ENCODE measurements at places on chromosomes 16 and 17.

DNA sequence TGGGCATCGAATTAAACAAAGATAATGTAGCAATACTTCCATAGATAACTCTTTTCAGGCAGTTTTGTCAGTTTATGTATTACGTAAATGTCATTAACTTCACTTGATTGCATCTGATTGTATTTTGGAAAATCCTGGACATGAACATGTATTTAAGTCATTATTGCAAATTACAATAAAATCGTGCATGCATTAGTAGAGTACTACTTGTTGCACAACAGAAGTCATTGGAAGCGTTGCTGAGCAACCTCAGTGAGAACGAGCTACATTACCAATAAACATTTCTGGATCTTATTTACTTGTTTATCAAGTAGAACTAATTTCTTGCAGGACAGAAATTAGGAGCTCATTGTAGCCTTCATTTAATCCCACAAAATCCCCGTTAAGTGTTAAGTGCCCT is 6.6 kb downstream of the UNK start:
- DNase-seq: no peak

- DNase-seq: no peak
Observed at GRCh38 chr16:25035494-25036405, 20.6 kb upstream of the ARHGAP17 start.

- peak; percentile 76 for DNase-seq
Observed at GRCh38 chr17:44623070-44623725, 33.1 kb upstream of the MEIOC start.

- no peak for DNase-seq
Observed at GRCh38 chr16:30406795-30407101, 658 bp upstream of the ZNF771 start.

DNA sequence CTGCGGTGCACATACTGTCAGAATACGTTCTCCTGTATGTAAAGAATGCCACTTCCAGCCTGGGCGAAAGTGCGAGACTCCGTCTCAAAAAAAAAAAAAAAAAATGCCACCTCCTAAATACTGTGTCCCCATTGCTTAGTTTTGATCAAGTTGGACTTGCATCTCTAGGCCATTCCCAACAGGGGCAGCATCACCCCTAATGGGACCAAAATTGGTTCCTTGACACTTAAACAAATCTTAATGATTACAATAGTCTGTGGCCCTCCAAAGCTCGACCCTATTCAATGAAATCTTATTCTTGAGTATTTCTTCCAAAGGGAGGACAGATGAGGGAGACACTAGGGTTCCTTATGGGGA is 154.7 kb upstream of the PLCG2 start:
- DNase-seq: no peak

DNA sequence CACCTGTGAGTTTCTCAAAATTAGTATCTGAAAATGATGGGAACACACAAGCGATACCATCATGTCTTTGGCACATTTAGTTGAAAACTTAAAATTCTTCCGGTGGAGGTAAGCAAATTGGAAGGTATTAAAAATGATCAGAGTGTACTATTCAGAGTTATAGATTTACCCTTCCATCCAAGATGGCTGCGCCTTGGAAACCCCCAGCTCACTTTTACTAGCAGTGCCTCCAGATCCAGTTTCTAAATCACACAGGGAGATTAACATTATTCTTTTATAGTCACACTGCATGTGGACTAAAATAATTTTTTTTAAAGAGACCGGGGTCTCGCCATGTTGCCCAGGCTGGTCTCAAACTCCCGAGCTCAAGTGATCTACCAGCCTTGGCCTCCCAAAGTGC is 15.0 kb downstream of the PITPNC1 start:
- no peak for DNase-seq

DNA sequence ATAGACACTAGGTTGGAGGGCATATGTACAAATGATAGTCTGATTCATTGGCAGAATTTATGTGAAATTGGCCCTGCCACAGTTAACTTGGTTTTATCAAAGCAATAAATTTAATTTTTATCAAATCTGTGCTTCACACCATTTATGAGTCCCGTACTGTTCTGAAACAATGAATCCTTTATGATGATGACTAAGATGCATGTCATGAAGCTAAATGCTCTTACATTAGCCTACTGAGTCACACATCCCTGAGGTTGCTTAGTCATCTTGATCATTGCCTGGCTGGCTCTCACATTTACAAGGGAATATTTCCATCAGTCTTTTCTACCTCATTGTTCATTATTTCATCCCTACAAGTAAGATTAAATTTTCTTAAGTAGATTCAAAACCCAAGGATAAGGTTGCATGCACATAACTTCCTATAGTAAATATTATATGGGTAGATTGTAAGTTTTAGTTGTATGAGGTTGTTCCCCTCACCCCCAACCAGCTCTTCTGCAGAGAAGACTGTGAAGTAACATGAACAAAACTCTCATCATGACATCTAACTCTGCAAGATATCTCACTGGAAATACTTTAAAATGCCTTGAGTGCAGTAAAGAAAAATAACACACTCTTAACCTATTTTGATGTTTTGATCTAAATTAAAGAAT is 170.7 kb downstream of the CYB561 start:
- DNase-seq: peak; percentile 49

GRCh38 chr17:50972577-50972976 is 106.4 kb upstream of the TOB1 start:
- no peak for DNase-seq

GRCh38 chr17:43576563-43577229 is 30.6 kb upstream of the ETV4 start:
- DNase-seq: peak; percentile 90

- DNase-seq: no peak
Observed at GRCh38 chr17:18997650-18998196, 6.8 kb downstream of the FAM83G start.

DNA sequence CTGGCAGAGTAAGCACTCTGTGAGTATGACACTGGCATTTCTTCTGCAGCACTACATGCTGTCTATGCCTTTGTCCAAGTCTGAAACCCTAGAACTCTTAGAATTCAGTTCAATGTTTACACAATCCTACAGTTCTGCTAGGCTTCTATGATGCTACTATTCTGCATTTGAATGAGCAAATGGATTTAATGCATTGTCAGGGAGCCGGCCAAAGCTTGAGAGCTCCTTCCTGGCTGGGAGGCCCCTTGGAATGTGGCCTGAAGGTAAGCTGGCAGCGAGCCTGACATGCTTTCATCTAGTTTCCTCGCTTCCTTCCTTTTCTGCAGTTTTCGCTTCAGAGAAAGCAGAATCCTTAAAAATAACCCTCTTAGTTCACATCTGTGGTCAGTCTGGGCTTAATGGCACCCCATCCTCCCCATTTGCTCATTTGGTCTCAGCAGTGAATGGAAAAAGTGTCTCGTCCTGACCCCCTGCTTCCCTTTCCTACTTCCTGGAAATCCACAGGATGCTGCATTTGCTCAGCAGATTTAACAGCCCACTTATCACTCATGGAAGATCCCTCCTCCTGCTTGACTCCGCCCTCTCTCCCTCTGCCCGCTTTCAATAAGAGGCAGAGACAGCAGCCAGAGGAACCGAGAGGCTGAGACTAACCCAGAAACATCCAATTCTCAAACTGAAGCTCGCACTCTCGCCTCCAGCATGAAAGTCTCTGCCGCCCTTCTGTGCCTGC is at the start of gene CCL2:
Gene CCL2, plus strand, starts transcription at position 635 of the 730 bp plus-strand sequence. Its CDS starts 65 bp downstream, at position 700.
- DNase-seq: peak; percentile 96

GRCh38 chr17:75090871-75091854 is 3.4 kb downstream of the SLC16A5 start:
- no peak for DNase-seq

DNA sequence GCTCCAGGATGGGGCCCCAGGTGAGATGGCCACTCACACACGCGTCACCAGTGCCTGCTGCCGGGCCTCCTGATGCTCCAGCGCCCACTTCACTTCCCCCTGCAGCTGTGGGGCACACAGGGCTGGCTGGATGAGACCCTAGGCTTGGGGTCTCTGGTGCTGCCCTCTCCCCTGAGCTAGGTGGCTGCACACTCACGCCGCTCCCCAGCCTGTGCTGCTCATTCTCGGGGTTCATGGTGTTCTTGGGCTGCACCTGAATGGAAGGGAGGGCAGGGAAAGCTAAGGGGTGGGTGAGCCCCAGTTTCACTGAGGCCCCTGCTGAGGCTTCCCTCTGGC is 1.2 kb downstream of the CCDC78 start:
- no peak for DNase-seq

DNA sequence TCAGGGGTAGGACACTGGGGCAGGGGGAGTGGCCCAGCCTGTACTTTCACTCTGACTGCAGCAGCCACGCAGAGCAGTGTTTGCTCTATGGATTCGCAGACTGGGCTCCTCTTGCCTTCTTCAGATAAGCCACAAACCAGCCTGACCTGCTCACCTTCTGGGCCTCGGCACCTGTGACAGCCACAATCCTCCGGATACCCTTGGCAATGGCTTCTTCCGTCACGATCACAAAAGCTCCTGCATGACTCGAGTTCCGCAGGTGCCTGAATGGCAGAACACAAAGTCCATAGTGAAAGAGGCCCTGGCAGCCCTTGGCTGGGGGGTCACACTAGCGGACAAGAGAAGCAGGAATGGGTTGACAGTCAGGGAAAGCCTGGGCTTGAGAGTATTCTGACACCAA is 3.8 kb upstream of the EXOSC6 start:
- no peak for DNase-seq

GRCh38 chr17:66357037-66357436 is 54.6 kb downstream of the PRKCA start:
- DNase-seq: no peak

DNA sequence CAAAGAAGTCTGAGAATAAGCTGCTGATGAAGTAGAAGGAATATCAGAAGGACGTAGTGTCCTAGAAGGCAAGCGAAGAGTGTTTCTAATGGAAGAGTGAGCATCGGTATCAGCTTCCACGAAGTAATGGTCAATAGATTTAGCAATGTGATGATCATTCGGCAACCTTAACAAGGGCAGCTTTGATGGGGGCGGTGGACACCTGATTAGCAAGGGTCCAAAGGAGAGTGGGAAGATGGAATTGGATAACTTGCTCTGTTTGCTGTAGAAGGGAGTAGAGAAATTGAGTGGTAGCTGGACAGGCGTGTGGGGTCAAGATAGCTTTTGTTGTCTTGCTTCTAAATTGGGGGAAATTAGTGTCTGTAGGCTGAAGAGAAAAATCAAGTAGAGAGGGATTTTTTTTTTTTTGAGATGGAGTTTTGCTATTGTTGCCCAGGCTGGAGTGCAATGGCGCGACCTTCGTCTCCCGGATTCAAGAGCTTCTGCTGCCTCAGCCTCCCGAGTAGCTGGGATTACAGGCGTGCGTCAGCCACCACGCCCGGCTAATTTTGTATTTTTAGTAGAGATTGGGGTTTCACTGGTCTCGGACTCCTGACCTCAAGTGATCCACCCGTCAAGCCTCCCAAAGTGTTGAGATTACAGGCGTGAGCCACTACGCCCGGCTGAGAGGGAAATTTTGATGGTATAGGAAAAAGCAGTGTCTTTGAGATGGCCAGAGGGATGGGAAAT is 13.9 kb upstream of the HES7 start:
- no peak for DNase-seq

GRCh38 chr17:13176436-13176835 is 158.6 kb upstream of the ELAC2 start:
- DNase-seq: peak; percentile 20

DNA sequence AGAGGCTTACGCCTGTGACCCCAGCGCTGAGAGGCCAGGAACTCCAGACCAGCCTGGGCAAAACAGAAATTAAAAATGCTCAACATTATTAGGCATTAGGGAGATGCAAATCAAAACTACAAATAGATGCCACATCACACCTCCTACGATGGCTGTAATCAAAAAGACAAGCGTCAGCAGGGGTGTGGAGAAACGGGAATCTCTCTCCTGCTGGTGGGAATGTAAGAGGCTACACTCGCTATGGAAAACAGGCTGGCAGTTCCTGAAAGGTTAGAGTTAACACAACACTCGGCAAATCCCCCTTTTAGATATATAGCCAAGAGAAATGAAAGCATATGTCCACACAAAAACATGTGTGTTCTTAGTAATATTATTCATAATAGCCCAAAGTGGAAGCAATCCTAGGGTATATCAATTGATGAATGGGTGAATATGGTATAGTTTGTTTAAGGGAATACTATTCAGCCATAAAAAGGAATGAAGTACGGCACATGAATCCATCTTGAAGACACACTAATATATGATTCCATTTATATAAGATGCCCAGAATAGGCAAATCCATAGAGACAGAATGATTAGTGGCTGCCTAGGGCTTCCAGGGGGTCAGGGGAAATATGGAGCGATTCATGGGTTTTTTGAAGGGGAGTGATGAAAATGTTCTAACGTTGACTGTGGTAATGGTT is 1.8 kb upstream of the NPRL3 start:
- peak; percentile 55 for DNase-seq

- no peak for DNase-seq
Observed at GRCh38 chr16:69834807-69835466, 72.8 kb downstream of the WWP2 start.

GRCh38 chr17:61314368-61315078 is 85.1 kb upstream of the TBX2 start:
- no peak for DNase-seq

DNA sequence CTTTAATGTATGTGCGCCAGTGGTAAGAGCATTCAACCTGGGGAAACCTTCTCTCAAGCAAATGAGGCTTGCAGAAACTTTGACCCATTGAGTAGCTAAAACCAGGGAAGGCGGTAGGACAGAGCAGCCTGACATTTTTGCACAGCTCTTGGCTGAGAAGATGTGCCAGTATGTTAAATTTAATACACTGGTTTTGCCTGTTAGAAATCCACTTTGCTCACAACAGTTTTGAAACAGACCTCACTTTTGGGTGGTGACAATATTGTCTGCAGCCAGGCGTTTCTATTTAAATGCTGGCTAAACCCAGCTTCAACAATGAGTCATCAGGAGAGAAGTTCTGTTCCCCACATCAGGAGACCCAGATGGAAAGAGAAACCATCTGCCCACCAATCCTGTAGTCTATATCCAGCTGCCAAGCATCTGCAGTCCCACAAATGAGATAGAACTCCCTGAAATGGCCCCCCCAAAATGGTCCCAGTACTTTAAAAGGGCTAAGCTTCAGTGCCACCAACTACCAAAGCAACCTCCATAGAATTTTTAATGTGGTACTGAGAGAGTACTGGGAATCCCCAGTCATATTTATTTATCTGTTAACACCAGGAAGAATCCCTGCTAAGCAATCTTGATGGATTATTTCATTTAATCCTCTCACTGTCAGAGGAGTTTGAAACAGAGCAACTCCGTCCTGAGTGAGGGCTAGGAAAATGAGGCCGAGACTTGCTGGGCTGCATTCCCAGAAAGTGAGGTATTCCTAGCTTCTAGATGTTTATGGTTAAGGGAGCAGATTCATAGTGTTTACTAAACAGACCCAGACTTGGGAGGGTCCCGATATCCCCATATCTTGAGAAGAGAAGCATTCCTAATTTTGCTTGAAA is 29.0 kb upstream of the CLEC3A start:
- peak; percentile 86 for DNase-seq

GRCh38 chr17:61598014-61598413 is 7.0 kb upstream of the NACA2 start:
- no peak for DNase-seq

DNA sequence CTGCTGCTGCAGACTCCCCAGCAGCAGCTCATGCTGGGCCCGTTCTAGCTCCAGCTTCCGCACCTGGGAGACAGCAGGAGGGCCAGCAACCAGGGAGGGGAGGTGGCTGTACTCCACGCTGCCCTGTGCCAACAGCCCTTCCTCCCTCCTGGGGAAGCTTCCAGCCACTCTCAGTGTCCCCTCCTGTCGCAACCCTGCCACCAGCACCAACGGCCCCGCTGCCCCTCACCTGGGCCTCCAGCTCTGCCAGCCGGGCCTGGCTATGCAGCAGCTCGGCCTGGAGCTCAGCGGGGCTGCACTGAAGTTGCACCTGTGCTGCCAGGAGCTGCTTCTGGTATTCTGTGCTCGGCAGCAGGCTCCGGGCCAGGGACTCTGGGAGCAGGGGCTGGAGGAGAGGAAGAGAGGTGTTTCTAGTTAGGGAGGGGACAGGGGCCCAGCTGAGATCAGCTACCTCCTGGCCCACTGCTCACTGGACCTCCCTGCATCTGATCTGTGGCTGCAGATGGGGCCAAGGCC is 15.4 kb upstream of the MRPL38 start:
- no peak for DNase-seq
